Stimulated activated CD4-positive, alpha-beta T cell treated with anti-CD3 and anti-CD28 coated beads, TNF-alpha, amount 100 ng/mL, for 24 hours (primary cell): ENCODE measurements at places on chromosomes 4 and X.

- no peak for DNase-seq
These were observed 255.6 kb upstream of the UGT8 start for GRCh38 chr4:114343015-114343414.

DNA sequence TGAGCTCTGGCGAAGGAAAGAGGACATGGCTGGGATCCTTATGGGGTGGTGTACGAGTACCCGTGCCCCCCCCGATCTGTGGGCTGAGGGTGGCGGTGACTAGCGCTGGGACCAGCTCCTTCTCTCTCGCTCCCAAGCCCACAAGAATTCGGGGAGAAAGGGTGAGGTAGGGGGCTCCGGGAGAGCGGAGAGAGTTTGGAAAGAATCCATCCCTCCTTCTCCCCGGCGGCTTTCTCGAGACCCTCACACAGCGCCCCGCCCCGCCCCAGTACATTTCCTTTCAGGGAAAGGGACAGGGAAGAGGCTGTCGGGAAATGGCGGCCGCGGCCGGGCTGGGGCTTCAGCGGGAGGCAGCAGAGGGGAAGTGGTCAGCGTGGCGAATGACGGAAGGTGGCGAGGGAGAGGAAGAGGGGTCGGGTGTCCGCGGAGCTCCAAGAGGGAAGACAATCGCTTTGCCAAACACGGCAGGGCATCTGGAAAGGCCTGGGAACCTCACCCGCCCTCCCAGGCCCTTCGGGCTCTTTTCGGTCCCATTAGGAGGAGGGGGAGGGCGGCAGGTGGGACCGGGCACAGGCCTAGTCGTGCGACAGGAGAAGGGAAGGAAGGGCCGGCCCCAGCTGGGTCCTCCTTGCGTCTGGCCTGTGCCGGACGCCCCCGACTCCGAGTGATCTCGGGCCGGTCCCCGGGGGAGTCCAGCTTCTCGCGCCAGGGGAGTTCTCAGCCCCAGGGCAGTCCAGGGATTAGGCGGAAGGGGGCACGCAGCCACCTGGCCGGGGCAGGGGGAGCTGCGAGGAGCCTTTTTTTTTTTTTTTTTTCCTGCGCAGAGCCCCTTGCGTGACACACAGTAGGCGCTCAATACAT, 10.2 kb downstream of the HNRNPH2 start:
- no peak for DNase-seq

DNA sequence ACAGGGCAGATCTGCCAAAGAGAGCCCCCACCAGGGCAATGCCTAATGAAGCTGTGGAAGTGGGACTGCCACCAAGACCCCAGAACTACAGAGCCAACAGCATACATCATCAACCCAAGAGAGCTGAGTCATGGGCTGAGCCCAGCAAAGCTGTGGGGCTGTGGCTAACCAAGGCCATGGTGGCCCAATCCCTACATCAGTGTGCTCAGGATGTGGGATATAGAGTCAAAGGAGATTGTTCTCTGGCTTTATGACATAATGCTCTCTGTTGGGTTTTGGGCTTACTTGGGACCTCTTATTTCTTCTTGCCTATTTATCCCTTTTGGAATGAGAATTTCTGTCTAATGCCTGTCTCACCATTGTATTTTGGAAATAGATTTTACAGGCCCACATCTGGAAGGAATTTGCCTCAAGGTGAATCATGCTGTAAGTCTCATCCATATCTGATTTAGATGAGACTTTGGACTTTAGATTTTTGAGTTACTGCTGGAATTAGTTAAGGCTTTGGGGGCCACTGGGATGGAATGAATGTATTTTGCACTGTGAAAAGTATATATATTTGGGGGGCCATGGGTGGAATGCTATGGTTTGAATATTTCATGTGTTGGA, 5.4 kb upstream of the PRDM5 start:
- DNase-seq: no peak

- DNase-seq: no peak
These were observed at the start of gene HS3ST1 for GRCh38 chr4:11428231-11428898. Gene HS3ST1 (minus strand): TSS chr4:11428894. CDS start chr4:11400005, 28,889 bp downstream.

DNA sequence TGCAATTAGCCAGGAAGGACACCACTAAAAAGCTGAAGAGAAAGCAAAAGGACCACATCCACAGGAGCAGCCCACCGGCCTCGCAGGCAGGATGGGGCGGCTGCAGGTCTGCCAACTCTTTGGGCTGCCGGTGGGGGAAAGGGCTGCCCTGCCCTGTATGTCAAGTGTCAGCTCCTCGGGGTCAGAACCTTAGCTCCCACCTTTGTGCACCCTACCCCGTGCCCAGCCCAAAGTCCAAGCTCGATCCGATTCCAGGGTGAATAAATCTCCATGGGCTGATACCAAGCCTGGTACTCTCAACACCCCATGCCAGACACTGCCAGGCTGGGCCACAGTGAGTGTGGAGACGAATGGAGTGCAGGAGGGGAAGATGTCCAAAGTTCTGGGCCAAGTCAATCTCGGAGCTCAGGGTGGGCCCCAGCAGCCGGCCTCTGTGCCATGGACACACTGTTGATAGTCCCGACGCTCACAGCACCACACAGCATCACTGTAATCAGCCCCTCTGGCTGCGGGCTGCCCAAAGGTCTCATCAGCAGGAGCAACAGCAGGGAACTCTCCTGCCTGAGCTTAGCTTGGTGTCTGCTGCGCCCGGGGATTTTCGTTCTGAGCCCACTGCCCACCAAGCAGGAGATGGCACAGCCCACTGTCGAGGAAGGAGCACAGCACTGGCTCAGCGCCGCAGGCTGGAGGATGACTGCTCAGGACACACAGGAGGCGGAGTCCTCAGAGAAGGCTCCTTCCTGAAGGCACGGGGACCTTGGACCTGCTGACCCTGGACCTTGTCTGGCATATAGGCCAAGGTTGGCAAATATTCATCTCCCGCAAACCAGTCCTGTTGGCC, 84.4 kb downstream of the JAKMIP1 start:
- DNase-seq: no peak

- DNase-seq: peak; percentile 32
These were observed 442 bp upstream of the MCUB start for GRCh38 chr4:109559625-109559982.

- no peak for DNase-seq
These were observed 106.4 kb upstream of the FTHL17 start for GRCh38 chrX:31178064-31178768.

GRCh38 chr4:17065821-17066220, 167.4 kb upstream of the LDB2 start:
- no peak for DNase-seq

GRCh38 chr4:161949946-161950725, 213.7 kb downstream of the FSTL5 start:
- no peak for DNase-seq

DNA sequence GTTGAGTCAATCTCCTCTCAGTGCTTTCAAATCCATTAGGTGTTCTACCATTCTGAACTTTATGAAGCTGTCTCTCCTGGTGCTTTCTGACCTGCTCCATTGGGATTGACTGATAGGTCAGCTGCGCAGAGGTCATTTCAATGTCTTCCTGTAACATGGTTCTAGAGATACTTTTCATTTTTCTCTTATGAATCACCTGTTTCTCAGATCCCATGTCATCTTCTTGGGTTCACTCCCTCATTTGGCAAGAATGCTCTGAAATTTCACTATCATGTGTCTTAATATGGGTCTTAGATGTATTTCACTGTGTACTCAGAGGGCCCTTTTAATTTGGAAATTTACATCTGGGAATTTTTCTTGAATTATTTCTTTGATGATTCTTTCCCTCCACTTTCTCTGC, 13.8 kb upstream of the PGM2 start:
- no peak for DNase-seq

- DNase-seq: no peak
These were observed 35.8 kb downstream of the ATXN3L start for GRCh38 chrX:13283950-13284546.

DNA sequence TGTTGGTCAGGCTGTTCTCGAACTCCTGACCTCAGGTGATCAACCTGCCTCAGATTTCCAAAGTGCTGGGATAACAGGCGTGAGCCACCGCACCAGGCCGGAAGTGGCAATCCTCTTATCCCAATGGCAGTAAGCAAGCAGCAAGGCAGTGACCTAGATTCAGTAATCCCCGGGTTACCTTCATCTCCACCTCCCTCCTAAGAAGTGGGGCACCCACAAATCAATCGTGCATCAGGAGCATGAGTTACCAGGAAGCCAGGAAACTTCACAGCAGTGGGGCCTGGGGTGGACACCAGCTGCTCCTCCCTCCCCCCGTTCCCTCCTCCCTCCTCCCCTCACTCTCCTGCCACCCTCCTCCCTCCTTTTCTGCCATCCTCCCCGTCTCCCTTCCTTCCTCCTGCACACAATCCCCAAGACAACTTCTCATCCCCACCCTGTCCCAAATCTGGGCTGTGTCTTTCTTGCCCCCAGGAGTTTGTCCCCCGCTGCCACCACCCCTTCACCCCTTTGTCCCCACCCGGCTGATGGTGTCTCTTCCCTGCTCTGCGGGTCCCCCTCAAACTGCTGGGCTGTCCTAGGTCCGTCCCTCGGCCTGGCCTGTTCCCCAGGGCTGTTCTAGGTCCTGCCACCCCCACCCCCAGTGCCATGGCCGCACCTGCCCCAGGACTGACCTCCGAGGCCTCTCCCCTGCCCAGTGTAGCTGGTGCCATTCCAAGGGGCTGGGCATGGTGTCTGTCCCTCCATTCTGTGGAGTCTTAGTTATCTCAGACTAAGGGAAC, 2.2 kb downstream of the PDE6B start:
- DNase-seq: no peak

- peak; percentile 3 for DNase-seq
These were observed 2.9 kb downstream of the HPGDS start for GRCh38 chr4:94339779-94340178.
